ENCODE measurements at places on chromosomes 16 and 17.

GRCh38 chr17:43832976-43833829 lies at the start of gene MPP3:
Gene MPP3, minus strand, starts transcription at chr17:43833146. Its CDS starts 1,240 bp downstream, at chr17:43831906.
- peak; percentile 66 for DNase-seq

- no peak for DNase-seq
Measured at GRCh38 chr17:81418710-81419318, 23.6 kb downstream of the BAHCC1 start.

- no peak for DNase-seq
Measured at GRCh38 chr17:68326681-68327080, 35.4 kb downstream of the ARSG start.

DNA sequence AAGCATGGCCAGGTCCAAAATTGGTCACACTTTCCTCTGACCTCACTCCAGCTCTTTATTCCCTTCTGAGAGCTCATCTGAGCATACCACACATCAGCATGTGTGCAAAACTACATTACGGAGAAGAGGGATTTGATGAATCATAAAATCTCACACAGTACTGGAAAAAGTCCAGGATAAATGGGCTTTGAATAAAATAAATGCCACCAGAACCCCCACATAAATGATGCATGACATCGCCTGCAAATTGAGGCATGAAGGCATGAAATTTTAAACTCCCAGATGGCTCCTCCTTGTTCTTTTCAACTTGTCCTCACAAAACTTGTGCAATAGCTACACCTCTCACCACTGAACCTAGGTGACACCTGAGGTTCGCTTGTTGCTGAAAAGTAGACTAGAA lies 439.5 kb downstream of the CA10 start:
- no peak for DNase-seq

GRCh38 chr16:78695391-78695790 lies 595.9 kb downstream of the WWOX start:
- DNase-seq = no peak

GRCh38 chr17:48816774-48817590 lies at the start of gene TTLL6:
Gene TTLL6, minus strand, starts transcription at chr17:48817229. Its CDS starts 157 bp downstream, at chr17:48817072.
- peak; percentile 52 for DNase-seq

GRCh38 chr17:61519754-61520440 lies 67.7 kb downstream of the TBX4 start:
- no peak for DNase-seq

DNA sequence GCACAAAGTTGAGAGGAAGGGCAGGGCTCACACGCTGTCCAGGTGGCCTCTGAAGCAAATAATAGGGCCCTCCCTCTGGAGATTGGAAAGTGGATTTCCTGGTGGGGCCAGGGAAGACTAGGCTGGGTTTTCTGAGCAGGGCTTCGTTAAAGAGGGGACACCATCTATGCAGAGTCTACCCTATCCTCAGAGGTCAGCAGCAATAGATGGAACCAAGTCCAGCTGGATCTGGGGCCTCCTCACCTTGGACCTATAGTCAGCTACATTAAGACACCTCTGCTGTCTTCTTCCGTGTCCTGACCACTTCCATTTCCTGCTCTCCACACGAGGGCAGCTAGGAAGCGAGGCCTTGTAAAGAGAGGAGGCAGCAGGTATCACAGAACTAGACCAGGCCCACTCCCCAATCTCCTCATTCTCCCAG lies 14.7 kb upstream of the ST6GALNAC1 start:
- no peak for DNase-seq

GRCh38 chr16:8554881-8555280 lies 35.4 kb downstream of the TMEM114 start:
- no peak for DNase-seq
